ENCODE measurements at places on chromosomes 3 and 15.

DNA sequence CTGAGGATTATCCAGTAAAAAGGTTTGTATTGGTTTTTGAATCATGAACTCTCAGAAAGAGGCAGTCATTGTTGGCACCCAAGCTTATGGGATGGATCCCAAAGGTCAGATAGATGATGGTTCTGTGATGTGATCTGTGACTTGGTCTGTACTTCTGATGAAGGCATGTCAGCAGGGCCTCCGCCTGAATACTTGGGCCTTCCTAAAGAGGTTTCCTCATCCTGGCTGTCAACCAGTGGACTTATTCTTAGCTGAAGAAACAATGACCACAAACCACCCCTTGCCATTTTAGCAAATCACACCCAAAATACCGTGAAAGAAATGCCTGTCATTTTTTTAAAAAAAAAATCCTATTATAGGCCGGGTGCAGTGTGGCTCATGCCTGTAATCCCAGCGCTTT is 48.2 kb upstream of the SLC9A9 start:
- no peak for DNase-seq

DNA sequence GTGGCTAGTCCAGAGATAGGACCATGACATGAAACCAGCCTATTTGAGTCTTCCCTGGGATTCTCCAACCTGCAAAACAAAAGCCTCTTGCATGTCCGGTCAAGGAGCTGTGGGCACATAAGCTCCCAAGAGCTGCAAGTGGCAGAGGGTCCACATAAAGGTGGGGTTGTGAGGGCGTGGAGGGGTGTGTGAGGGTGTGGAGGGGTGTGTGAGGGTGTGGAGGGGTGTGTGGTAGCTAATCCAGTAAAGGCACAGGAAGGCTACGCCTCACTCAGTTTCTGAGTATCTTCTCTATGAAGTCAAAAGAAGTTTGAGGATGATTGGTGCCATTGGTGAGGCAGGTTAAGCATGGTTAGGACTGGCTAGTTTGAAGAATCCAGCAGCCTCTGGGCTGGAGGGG is 259.4 kb upstream of the NSMCE3 start:
- DNase-seq = no peak

DNA sequence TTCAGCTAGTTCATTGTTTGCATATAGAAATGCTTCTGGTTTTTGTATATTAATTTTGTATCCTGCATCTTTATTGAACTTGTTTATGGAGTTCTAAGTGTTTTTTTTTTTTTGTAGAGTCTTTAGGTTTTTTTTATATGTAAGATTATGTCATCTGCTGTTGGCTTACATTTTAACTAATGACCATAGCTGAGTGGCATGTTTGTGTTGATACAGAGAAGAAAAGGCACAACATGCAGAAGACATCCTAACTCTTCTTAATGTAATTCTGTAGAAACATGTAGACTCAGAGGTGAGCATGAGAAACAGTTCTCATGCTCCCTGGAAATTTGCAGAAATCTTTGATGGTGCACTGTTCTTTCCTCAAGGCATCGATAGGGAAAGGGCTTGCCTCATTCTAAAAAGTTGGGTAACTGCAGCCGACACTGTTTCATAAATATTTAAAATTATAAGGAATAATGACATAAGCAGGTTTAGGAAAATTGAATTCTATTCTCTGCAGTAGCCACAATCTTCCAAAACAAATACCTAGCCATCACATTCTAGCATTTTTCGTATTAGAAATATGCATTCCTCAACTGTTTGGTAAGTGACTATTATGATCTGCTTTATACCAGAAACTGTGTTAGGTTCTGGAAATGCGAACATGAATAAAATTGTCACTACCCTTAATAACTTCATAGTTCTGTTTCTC is 499.6 kb upstream of the KCNMB2 start:
- DNase-seq = no peak

DNA sequence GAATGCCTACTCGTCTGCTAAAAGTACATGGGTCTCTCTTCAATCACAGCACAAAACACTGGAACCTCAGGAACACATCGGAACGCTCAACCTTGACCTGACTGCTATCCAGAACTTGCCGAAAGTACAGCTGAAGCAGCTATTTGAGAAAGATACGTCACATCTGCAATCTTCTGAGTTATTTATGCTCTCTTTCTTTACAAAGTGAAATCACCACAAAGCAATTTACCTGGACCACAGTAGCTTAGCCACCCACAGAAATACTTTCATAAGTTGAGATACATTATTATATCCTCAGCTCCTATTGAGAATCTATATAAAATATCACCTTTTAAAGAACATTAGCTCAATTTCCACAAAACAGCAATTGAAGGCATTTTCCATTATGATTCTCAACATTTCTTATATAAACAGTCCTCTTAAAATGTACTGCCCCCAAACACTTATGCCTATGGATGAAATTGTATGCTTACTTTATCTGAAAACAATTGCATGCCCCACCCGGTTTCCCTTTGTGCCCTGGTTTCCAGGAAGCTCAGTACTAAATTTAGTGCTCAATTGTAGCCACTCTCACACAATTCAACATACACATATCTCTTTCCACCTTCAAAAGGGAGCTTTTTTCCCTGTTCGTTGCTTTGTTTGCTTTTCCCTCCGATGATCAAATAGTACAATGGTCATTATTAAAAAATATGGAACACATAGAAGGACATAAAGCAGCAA is 31.8 kb downstream of the HEG1 start:
- DNase-seq = no peak

- no peak for DNase-seq
These were observed 158.1 kb downstream of the PTPRG start for GRCh38 chr3:61719278-61719977.
